ENCODE measurements at places on chromosomes 3 and 15.
A peak's percentile ranks its signal among the peaks of the same experiment; 100 is the strongest.

GRCh38 chr3:181623924-181624694 is 87.6 kb upstream of the SOX2 start:
- no peak for DNase-seq

DNA sequence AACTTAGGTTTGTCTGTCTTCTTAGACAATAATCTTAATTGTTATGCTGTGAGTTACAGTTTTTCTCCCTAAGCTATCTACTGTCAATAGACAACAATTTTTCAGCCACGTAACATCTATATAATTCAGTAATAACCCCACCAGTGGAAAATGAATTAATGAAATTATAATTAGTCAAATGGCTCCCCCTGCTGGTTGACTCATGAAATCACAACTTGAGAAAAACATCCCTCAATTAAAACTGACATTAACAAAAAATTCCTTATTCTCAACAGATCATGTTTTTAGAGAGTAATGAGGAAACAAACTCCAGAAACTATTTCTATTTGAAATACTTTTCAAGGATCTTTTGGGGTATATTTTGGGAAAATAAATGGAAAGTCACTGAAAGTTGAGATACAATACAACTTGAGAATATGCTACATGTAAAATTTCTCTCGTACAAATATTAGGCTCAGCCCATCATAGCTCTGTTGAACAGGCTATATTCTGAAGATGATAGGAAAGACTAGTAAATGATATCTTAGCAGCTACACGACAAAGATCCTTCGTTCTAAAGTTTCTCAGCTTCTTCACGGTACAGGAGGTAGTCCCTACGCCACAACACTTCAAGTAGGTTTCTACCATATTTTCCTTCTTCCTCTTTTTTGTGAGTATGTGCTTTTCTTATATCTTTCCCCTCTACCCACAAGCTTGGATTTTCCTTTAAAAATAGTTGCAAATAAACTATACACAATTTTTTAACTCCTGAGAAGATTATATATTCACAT is 20.7 kb downstream of the PPP1R2 start:
- no peak for DNase-seq

DNA sequence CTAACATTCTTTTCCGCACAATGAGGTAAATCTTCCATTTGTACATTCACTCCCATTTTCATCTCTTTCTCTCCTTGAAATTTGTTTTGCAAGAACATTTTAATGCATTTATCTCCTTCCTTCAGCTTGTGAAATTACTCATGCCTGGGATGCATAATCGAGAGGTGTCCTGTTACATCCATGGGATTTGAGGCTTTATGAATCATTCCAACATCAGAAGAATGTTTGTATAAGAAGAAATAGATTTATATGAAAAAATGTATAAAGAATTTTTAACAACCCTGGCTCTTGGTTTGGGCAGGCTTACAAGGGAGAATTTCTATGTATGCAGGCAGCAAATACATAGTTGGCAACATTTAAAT is 93.2 kb upstream of the MBNL1 start:
- DNase-seq, result no peak

DNA sequence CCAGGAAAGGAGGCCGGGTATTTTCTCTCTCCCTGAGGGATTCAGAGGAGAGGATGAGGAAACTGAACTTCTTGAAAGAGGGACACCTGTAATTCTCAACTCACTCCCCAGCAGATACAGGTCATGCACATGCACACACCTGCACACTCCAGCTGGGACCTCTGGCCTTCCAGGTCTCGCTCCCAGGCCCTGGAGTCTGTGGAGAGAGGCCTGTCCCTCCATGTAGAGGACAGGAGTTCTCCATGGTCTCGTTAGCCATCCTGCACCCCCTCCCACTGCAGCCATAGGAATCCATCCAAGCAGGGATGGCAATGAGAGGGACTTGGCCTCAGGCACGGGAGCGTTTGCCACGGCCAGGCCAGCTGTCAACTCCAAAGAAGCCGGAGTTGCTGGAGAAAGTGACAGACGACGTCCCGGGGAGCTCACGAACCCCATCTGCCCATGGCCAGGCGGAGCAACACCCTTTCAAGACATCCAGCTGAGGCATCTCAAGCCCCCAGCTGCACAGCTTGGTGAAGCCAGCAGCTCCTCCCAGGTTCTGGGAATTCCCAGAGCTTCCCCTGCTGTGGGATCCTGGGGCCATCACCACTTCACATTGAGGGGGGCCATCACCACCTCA is 223.3 kb downstream of the UACA start:
- DNase-seq, result no peak

GRCh38 chr15:45635191-45635638 is 386 bp downstream of the SQOR start:
- peak; percentile 46 for DNase-seq

- DNase-seq, result no peak
These were observed 15.1 kb downstream of the TTC14 start for GRCh38 chr3:180617049-180617448.

GRCh38 chr15:73685981-73686380 is 1.8 kb downstream of the CD276 start:
- DNase-seq, result no peak

- DNase-seq, result no peak
These were observed 235.5 kb downstream of the CTNNB1 start for GRCh38 chr3:41434781-41435180.
